IMR-90 (cell line): ENCODE measurements at places on chromosomes 12 and 14.

DNA sequence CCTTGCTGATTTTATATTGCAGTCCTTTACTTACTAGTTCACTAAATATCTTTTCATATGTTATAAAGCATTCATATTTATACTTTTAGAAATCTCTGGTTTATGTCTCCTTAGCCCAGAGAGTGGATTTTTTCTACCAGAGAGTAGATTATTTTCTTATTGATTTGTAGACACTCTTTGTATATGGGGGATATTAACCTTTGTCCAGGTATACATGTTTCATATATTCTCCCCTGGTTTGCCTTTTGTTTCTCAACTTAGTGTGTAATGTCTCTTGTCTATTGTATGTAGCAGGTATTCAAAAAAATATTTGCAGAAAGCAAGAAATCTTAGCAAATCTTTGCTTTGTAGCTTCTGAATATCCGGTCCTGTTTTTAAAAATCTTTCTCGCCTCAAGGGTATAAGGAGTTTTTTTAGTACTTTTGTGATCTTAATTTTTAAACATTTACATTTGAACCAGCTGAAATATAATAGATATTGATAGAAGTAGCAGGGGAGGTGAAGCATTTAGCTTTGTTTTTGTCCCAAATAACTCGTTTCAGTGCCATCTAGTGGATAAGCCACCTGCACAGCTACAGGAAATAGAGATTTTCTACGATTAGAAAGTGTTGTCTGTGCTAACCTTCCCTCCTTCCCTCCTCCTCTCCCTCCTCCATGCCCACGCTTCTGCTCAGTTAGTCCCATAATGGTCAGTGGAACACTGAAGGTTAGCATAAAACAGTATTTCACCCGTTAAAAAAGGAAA is 97.0 kb downstream of the PHETA1 start:
- DNase-seq: no peak

- no peak for DNase-seq
Observed at GRCh38 chr14:53884601-53885000, 72.0 kb downstream of the BMP4 start.

- peak; percentile 66 for DNase-seq
Observed at GRCh38 chr14:50318031-50318626, 6.0 kb downstream of the DMAC2L start.

DNA sequence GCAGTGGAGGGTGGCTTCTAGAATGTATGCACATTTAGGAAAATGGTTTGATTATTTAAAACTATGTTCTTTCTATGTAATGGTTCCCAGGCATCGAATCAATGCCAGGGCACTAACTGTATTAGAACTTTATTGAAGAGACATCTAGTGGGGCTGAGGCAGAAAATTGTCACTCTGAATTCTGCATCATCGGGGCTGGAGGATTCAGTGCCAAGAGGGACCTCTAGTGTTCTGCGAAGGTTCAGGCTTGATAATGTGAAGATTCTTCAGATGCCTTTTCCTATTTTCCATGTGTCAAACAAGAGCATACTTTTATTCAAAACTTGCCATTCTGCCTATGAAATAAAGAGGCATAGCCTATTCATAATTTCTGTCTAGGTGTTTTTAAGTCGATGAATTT is 146.3 kb downstream of the CAND1 start:
- DNase-seq: peak; percentile 27

DNA sequence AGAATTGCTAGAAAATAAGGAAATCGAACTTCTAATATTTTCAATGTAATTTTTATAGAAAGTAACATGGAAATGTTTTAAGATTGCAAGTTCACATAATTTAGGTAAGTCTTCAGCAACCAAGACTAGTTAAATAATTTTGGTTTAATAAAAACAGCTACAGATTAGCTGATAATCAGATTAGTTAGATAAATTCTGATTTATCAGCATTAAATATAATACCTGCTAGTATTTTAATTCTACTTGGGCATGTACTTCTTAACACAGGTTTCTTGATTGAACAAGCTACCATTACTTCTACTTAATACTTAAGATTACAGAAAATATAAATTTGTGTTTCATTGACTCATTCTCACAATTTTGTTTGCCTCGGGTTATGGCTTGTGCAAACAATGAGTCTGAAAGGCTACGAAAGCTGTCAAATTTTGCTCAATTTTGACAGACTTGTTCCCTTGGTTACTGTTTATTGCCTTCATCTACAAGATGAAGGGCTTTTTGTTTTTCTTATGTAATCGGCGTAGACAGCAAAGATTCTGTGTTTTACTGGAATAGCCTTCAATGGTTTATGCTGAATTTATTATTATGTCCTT is 116.1 kb upstream of the NUDT4 start:
- no peak for DNase-seq

- DNase-seq: peak; percentile 68
Observed at GRCh38 chr12:64608901-64609535, 1.3 kb upstream of the RASSF3 start.

GRCh38 chr14:96804895-96805294 is 7.7 kb downstream of the VRK1 start:
- peak; percentile 40 for DNase-seq

- no peak for DNase-seq
Observed at GRCh38 chr14:96688629-96689028, 108.6 kb upstream of the VRK1 start.
